ENCODE measurements at places on chromosomes 2 and 18. TPM values are rescaled to one million over a fixed set of nuclear protein-coding genes. Genes with fewer than 3 reads are reported as not detected.

The PTPRM gene
- 53.4 TPM for total RNA-seq

The KCNE4 gene
- total RNA-seq, result 21.2 TPM

The IL1R2 gene
- 27.0 TPM for total RNA-seq

The RNF152 gene
- total RNA-seq, result 13.5 TPM

The OR6B2 gene
- total RNA-seq, result not detected

GRCh38 chr18:22355598-22355997 lies 62.1 kb downstream of the CTAGE1 start:
- DNase-seq, result no peak

GRCh38 chr18:47587587-47587986 lies 336.1 kb upstream of the SKOR2 start:
- no peak for DNase-seq

- DNase-seq, result no peak
Observed at GRCh38 chr18:24103320-24104021, 35.4 kb upstream of the CABYR start.

DNA sequence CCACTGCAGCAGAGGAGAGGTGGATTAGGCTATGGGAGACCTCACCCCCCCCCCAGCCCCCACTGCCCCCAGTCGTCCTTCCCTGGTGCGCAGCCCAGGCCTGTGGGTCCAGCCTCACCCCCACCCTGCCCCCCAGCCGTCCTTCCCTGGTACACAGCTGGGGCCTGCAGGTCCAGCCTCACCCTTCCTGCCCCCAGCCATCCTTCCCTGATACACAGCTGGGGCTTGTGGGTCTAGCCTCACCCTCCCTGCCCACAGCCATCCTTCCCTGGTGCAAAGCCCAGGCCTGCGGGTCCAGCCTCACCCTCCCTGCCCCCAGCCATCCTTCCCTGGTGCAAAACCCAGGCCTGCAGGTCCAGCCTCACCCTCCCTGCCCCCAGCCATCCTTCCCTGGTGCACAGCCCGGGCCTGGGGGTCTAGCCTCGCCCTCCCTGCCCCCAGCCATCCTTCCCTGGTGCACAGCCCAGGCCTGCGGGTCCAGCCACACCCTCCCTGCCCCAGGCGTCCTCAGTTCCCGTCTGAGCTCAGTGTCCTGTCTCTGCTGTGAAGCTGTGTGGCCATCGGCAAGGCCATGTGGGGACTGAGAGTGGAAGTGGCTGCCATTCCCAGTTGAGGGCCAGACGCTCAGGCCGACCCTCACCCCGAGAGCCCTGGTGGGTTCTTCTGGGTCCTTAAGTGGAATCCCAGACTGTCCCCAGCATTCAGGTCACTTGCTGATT lies 86.8 kb upstream of the SNTG2 start:
- no peak for DNase-seq

- DNase-seq, result no peak
Observed at GRCh38 chr2:44793322-44793870, 148.1 kb upstream of the SIX3 start.

- DNase-seq, result no peak
Observed at GRCh38 chr2:176902454-176902853, 310.1 kb upstream of the HNRNPA3 start.

DNA sequence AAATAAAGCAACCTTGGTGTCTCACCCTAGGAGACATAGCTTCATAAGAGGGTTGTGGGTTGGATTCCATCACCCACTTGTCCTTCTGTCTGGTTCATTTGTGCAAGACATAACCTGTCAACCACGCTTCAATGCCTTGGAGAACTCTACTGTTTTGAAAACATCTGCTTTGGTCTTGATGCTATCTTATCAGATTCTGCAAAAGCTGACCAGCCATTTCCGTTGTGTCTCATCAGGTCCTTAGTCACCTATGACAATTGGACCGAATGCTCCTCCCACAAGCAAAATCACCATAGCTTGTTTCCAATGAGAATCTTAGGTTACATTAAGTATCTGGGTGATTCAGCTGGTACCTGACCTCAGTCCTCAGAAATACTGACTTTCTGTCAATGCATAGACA lies 35.4 kb downstream of the STAT4 start:
- DNase-seq, result no peak

DNA sequence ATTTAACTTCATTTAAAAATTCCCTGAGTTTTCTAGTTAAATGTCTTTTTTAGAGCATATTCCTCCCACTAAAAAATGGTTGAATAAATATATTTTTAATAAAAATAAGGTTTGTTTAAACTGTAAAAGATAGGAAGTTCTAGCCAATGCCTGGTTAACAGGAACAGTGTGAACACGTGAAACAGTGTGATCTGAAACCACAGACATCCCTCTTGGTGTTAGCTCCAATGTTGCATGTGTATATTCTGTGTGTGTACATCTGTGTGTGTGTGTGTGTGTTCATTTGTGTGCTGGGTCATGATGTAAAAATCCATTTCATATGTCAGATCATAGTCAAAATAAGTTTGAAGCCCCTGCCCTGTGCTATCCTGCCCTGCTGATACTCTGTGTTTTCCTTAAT lies 6.1 kb upstream of the SOX11 start:
- no peak for DNase-seq

- DNase-seq, result no peak
Observed at GRCh38 chr2:18915227-18915626, 325.9 kb upstream of the NT5C1B start.

DNA sequence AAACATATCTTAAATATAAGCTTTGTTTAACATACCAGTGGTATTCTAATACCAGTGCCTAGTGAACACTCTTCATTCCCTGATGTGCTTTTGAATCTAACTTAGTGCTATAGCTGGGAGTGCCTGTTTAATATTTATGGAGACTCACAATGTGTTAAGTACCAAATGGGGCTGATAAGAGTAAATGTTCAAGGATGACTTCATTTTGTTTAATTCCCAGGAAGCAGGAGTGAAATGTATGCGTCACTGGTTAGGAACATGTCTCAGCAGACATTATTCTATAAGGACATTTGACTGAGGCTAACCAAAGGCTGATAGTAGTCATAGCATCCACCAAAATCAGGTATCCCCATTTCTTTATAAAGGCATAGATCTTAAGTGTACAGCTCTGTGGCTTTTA lies 31.7 kb upstream of the LINC00305 start:
- DNase-seq, result no peak

DNA sequence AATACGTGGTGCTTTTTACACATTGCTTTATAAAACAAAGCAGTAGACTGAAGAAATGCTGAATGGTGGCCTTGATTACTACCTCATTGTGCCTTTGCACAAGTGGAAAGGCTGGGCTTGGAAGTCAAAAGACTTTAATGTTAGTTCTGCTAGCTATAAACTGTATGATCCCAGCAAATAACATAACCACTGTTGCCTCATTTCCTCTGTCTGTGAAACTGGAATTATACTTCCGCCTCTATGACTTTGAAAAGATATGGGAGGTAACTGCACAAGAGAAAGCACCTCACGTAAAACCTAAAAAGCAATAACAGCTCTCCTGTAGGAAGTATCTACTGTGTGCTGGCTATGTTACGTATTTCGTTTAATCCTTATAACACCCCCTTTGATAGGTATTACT lies 43.4 kb upstream of the DSC1 start:
- DNase-seq, result no peak

GRCh38 chr18:79405019-79405780 lies 9.5 kb downstream of the NFATC1 start:
- peak; percentile 74 for DNase-seq

Measured in posterior vena cava (tissue), 2 donors.